ENCODE measurements at places on chromosomes 5 and 9. TPM values are rescaled to one million over a fixed set of nuclear protein-coding genes. Genes with fewer than 3 reads are reported as not detected.

DNA sequence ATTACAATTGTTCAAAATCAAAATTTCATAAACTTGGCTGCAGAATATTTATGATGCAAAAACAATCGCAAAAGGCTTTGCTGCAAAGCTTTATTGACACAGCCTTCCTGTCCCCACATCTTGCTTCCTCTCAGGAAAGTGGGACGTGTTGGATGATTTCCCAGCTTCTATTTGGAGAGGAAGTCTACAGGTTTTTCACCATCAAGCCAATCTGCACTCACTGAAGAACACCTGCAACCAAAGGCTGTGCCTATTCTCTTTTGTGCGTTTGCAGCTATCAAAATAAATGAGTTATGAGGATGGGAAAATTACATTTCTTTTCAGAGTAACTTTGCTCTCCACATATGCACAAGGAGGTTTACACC lies 214.4 kb downstream of the PLK2 start:
- DNase-seq = no peak

GRCh38 chr5:1930880-1931603 lies 48.3 kb upstream of the IRX4 start:
- no peak for DNase-seq

- DNase-seq = no peak
These were observed 800.5 kb downstream of the BRINP1 start for GRCh38 chr9:118568704-118569103.

GRCh38 chr9:72262063-72262462 lies 102.9 kb downstream of the ZFAND5 start:
- no peak for DNase-seq

GRCh38 chr5:42923710-42924109 lies 112.0 kb upstream of the SELENOP start:
- no peak for DNase-seq

GRCh38 chr5:34742061-34742460 lies 85.9 kb downstream of the RAI14 start:
- no peak for DNase-seq

GRCh38 chr9:19378164-19378563 lies 1.9 kb downstream of the RPS6 start:
- no peak for DNase-seq

- DNase-seq = no peak
These were observed 82.1 kb downstream of the GAPVD1 start for GRCh38 chr9:125343518-125344275.

- DNase-seq = no peak
These were observed 850 bp upstream of the CCL19 start for GRCh38 chr9:34691936-34692315.

GRCh38 chr9:115980976-115981375 lies 172.6 kb upstream of the PAPPA start:
- DNase-seq = no peak

DNA sequence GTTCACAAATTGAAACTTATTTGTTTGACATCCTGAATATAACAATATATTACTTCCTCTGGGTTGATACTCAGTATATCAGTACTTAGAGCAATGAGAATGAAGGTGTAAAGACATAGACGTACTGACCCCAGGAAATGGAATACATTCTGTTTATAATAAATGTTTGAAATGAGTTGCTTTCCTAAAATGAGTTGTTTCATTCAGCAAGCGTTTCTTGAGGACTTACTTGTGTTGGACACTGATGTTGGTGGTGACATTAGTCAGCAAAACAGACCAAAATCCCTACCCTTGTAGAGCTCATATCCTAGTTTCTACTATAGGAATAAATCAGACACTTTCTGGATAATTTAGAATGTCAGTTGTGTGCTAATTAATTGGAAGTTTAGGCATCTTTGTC lies 184.3 kb downstream of the ZDHHC21 start:
- no peak for DNase-seq

GRCh38 chr9:113381909-113382411 lies 5.2 kb upstream of the HDHD3 start:
- no peak for DNase-seq

- DNase-seq = no peak
These were observed 66.3 kb downstream of the PSAT1 start for GRCh38 chr9:78363221-78363620.

DNA sequence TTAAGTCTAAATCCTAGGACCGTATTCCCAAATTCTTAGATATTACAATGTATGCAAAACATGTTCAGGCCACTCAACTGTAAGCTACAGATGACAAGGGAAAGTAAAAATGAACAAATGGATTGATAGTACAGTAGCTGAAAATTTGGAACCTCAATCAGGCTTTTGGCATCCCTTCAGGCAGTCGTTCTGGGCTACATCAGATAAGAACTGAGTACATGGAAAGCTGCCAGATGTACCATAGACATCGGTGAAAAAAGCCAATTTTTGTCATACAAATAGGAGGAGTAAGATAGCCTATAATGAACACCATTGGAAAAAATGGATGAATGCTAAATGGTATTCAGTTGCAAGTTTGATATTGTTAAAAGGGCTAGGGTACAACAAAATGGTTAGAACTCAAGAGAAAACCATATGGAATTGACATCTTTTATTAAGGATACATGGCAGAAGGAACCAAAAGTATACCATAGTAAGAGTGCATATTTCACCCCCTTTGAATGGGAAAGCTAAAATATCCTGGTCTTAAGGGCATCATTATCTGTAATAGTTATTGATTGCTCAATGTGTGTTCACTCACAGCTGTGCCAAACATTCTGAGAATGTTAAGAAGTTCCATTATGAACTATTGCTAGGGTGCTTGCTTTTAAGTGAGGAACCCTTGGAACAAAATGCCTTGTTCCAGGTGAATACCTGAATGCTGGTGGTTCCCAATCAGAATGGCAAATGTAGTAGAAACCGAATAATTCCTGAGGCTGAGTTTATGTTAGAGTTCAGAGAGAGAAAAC lies 86.4 kb downstream of the NR3C1 start:
- DNase-seq = no peak

GRCh38 chr5:42880496-42881150 lies 68.9 kb upstream of the SELENOP start:
- DNase-seq = no peak

- no peak for DNase-seq
These were observed 179.6 kb upstream of the SGCD start for GRCh38 chr5:156147261-156147943.

GRCh38 chr5:145854651-145855258 lies 18.1 kb downstream of the GRXCR2 start:
- DNase-seq = no peak

DNA sequence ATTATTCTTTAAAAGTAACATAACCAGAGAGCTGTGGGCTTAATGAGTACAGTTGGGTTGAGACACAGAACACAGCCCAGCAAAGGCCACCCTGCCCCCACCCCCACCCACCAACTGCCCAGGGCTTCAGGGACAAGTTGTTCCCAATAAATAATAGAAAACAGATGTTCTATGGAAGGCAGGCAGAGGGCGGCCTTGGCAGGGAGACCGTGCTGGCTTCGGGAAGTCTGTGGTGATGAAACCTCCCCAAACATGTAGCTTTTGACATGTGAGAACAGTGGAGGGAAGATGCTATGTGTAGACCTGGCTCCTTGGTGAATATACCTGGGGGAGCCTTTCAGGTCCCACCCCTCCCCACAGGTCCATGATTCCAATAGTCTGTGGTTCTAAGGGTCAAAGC lies 10.0 kb downstream of the TRAF1 start:
- peak; percentile 73 for DNase-seq

GRCh38 chr9:98774746-98775145 lies 21.6 kb downstream of the ANKS6 start:
- no peak for DNase-seq

DNA sequence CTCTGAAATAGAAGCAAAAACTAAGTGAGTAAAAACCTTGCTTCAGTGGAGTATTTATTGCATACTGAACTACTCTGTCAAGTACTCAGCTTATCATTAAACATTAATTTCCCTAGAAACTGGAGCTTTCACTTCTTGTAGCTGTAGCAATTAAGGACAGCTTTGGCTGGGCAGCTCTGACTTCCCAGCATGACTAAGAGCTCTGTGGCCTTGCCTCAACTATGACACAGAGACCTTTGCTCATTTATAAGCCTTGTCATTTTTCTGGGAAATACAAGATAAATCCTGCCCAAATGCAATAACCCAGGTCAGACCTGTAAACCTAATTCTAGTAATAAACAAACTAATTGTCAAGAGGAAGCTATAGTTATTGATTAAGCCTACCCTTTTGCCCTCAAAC lies 65.4 kb upstream of the STK32A start:
- no peak for DNase-seq

GRCh38 chr9:134136118-134136995 lies 475 bp downstream of the WDR5 start:
- peak; percentile 72 for DNase-seq

RFX3 gene
- total RNA-seq = 24.7 TPM

MAMDC2 gene
- 18.5 TPM for total RNA-seq

STKLD1 gene
- 2.6 TPM for total RNA-seq

MYMK gene
- total RNA-seq = not detected

DMGDH gene
- 8.0 TPM for total RNA-seq

TRAPPC13 gene
- 23.7 TPM for total RNA-seq

ATP10B gene
- 16.1 TPM for total RNA-seq

RIMOC1 gene
- 31.4 TPM for total RNA-seq

LHX2 gene
- total RNA-seq = not detected
